HEK293T (cell line): ENCODE measurements at places on chromosomes 6 and 20.

DNA sequence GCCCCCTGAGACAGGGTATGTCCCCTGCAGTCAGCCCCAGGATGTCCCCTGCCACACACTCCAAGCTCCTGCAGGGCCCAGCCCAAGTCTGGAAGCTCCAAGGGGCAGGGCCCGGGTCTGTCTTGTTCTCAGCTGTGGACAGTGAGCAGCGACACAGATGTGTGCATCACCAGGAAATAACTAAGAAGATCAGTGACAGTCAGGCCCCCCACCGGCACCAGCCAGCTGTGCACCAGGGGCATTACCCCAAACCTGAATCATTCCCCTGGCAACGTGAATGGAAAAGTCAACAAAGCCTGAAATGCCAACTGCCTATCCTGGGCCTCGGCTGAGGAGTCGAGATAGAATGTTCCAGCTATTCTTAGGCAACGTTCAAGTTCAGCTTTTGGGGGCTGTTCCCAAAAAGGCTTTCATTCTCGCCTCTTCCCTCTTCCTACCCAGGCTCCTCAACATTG lies 105.0 kb downstream of the PREX1 start:
- DNase-seq: no peak

- DNase-seq: no peak
Measured at GRCh38 chr6:111417946-111418345, 65.1 kb downstream of the REV3L start.

GRCh38 chr6:140300331-140300730 lies 925.9 kb upstream of the CITED2 start:
- DNase-seq: no peak

DNA sequence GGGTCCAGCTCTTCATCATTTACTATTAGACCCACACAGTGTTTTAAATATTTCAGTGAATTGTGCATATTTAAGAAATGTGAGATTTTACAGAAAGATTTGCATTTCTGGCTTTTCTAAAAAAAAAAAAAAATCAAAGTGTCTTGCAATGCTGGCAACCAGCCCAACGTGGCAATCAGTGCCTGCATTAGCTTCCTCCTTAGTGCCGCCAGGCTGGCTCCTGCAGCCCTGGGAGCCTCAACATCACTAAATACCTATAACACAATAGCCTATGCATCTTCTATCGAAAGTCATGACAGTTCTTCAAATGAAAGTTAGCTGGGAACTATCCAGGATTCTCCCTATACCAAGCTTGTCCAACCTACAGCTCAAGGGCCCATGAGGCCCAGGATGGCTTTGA lies 9.4 kb upstream of the CD93 start:
- no peak for DNase-seq

GRCh38 chr20:15320941-15321340 lies 983.5 kb upstream of the FLRT3 start:
- no peak for DNase-seq

- DNase-seq: no peak
Measured at GRCh38 chr6:143950875-143951274, 57.2 kb downstream of the PLAGL1 start.

GRCh38 chr6:49406250-49406970 lies 56.6 kb downstream of the MMUT start:
- DNase-seq: no peak

DNA sequence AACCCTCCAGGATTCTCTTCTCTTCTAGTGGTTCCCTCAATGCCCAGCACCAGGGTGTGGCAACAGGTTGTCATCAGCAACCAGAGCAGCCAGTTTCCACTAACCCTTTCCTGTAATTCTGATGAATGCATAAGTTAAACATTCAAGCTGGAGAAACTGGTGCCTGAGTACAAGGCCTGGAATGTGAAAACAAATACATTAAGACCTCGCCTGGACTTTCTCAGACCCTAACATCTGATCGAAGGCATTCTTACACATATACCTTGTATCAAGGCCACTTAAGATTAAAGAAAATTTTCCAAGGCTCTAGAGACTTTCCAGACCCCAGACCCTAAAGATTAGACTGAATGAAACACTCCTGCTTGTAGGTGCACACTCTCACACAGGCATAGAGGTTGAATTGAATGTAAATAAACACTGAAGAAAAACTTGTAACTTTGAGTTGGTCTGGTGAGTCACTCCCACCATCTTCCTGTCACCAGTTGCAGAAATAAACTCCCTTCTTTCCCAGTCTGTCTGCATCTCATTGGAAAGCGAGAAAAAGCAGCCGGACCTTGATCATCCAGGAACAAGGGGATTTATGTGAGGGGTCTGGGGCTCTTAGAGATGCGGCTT lies 9.0 kb downstream of the LRP11 start:
- no peak for DNase-seq

- no peak for DNase-seq
Measured at GRCh38 chr6:163337958-163338357, 76.6 kb upstream of the QKI start.

GRCh38 chr6:20846602-20847028 lies 312.4 kb downstream of the CDKAL1 start:
- no peak for DNase-seq

- no peak for DNase-seq
Measured at GRCh38 chr20:40486297-40486696, 202.7 kb downstream of the MAFB start.

GRCh38 chr6:120383681-120384080 lies 950.6 kb downstream of the TBC1D32 start:
- no peak for DNase-seq

- no peak for DNase-seq
Measured at GRCh38 chr6:15947923-15948322, 181.0 kb upstream of the MYLIP start.

DNA sequence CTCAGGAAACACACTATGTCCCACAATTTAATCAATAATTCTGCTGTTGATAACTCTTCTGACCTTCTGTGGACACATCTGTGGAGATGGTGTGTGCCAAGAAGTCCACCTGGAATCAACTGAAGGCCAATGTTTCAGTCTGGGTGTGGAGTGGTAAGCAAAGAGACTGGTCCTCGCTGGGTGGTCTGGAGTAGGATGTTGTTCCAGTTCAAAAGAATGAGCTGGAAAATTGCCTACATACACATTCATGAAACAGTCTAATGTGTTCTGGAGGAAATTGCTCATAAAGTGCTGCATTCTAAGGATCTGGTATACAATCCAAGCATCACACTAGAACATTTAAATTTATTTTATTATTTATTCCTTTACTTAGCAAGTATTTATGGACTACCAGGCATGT lies 33.9 kb upstream of the TBX18 start:
- no peak for DNase-seq

GRCh38 chr20:17648791-17649730 lies 33.0 kb downstream of the RRBP1 start:
- DNase-seq: peak; percentile 54

- DNase-seq: no peak
Measured at GRCh38 chr6:27297484-27297856, 14.6 kb downstream of the POM121L2 start.

DNA sequence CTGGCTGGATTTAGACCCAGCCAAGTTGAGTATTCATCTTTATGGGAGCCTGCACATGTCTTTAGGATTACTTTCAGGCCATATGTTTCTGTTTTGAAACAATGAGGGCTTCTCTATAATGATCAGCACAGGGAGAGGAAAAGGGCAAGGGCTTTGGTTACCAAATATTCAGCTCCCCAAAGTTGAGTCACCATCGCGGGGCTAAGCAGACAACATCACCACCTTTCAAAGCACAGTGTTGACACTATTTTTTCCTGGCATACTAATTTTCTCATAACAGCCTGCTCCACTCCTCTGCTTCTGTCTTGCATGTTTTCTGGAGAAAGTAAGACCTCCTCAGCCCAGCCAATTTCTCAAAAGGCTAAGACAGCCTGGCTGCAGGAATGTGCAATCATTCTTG lies 4.9 kb downstream of the SCML4 start:
- no peak for DNase-seq

DNA sequence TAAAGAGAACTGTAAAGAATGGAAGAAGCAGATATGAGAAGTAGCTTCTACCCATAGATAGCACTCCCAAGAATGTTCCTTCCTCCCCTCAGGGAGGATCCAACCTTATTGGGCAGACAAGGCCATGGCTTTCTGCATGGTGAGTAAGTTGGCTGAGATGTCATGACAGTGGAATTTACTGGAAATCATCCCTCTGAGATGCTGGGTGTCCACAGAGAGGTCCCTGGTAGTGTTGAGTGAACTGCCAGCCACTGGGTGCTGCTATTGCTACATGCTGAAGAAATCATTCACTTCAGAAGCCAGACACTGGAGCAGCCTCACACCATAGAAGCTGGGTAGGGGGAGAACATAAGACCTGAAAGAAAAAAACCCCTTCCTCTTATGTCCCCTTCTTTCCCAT lies 46.4 kb upstream of the FERMT1 start:
- no peak for DNase-seq

DNA sequence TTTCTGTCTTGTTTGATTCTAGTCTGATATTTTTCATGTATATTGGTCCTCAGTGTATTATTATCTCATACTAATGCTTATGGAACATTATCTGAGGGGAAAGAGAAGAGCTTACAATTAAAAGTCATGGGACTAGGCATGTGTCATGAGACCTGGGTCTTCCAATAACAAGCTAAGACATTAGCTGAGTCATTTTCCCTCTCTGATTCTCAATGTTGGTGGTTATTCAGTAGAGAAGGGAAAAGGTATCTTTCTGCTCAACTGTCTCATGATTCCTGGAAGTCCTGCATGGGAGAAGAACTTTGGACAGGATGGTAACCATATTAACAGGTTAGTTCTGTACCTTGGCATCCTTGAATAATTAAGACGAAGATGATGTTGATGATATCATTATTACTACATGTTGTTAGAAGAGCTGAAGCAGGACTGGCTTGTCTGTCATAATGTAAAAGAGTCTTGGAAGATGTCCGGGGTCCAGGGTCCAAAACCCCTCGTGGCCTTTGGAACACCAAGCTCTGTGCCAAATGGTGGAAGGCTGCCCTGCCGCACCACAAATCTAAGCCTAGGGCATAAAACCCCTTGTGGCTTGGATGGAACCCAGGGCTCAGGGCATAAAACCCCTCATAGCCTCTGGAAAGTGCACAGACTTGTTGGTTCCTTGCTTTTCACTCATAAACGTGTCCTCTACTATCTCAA lies 19.1 kb downstream of the TRIM38 start:
- no peak for DNase-seq

- no peak for DNase-seq
Measured at GRCh38 chr6:15443119-15443830, 197.4 kb downstream of the JARID2 start.

DNA sequence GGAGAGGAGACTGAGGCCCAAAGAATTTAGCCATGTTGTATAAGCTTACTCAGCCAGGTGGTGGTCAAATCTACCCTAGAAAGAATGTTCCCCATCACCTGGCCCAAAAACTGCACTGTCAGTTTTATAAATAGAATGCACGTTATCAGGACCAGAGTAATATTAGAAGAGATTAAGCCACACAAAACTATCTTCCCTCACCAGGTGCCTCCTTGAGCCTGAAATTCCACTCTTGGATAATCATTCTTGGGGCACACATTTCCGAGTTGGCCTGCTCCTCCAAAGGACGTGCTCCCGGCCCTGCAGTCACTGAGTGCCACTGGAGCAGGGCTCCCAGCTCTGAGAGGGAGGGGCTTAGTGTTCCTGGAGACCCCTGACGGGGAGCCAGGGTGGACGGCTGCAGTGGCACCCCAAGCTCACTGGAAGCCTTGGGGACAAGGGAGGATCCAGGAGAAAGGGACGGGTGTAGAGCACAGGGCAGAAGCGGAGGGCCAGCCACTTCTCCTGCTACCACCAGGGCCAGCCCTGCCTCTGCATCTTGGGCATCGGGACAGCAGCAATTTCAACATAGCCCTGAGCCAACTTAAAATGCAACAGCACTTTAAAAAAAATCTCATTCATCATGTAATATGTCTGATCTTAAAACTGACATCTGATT lies 160.8 kb upstream of the QKI start:
- DNase-seq: no peak

DNA sequence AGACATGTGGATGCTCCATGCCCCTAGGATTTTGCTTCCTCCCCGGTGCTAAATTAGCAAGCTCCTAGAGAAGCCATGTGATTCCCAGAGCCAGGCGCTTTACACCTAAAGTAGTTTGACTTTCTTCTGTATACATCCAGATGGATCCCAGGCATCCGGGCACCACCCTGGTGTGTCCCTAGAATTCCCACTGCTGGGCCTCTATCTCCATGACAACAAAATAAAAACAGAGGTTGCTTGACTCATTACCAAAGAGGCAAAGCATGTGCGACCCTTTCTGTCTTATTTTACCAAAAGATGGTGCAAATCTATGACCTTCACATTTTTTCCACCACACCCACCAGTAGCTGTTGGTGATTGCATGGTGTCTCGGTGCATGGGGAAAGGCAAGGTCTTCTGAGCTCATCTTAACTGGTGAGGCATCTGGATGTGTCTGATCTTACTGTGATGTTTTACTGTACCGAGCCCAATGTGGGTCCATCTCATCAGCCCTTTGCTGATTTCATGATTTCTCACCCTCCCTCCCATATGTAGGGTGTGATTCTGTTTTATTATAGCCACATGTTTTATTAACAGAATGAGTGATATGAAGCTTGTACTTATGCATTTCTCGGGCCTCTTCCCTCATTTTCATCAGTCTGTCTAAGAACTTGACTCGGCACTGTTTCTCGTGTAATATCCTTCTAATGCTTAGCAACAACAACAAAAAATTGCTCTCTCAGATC lies 27.4 kb upstream of the VAPB start:
- DNase-seq: no peak

- no peak for DNase-seq
Measured at GRCh38 chr20:39638731-39639130, 676.6 kb downstream of the DHX35 start.

DNA sequence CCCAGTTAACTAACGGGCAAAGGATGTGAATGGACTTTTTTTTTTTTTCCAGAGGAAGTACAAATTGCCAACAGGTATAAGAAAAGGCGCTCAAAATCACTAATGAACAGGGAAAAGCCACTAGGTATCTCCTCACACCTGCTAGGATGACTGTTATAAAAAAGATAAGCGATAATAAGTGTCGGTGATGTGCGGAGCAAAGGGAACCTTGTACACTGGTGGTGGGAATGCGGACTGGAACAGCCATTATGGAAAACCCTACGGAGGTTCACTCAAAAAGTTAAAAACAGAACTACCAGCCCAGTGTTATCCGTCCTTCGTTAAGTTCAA lies 787 bp upstream of the RAB32 start:
- DNase-seq: no peak
